ENCODE measurements at places on chromosomes 5 and 9.

DNA sequence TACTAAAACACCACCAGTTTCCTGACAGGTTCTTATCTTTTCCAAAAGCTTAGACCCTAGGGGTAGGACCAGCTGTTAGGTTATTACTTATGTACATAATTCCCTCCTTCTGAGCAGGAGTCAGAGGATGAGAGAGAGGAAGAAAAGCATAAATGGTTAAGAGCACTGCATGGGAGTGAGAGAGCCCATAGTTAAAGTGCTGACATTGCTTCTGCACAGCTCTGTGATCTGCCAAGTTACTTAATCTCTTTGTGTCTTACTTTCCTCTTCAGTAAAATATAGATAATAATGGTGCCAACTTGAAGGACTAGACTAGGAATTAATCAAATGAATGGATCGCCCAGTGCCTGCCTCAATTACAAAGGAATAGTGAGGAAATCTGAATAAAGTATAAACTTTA, 66.4 kb downstream of the NRG2 start:
- no peak for DNase-seq

DNA sequence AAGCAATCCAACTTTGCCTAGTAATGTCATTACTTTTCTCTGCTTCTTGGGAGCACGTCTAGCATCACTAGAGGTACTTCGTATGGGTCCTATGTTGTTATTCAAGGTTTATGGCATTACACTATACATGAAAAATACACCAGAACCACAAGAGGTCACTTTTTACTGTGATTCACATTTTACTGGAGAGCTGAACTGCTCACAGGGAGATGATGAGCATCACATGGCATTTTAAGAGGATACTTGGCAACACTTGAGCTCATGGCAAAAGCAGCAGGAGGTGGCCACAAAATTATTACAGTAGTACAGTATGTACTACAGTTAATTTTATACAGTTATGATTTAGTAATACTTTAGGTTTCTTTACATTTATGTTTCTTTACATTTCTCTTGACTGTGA, 223.4 kb downstream of the PARP8 start:
- no peak for DNase-seq

GRCh38 chr9:27430750-27431535, 93.1 kb upstream of the IFNK start:
- DNase-seq = no peak

DNA sequence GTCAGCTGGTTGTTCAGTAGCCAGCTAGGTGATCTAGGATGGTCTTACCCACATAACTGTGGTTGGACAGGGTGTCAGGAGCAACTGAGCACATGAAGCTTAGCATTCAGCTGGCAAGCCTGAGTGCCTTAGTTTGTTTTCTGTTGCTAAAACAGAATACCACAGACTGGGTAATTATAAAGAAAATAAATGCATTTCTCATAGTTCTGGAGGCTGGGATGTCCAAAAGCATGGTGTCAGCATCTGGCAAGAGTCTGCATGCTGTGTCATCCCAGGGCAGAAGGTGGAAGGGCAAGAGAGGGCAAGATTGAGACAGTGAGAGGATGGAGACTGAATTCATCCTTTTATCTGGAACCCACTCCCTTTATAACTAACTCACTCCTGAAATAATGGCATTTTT, 921.5 kb downstream of the TLE4 start:
- DNase-seq = no peak

DNA sequence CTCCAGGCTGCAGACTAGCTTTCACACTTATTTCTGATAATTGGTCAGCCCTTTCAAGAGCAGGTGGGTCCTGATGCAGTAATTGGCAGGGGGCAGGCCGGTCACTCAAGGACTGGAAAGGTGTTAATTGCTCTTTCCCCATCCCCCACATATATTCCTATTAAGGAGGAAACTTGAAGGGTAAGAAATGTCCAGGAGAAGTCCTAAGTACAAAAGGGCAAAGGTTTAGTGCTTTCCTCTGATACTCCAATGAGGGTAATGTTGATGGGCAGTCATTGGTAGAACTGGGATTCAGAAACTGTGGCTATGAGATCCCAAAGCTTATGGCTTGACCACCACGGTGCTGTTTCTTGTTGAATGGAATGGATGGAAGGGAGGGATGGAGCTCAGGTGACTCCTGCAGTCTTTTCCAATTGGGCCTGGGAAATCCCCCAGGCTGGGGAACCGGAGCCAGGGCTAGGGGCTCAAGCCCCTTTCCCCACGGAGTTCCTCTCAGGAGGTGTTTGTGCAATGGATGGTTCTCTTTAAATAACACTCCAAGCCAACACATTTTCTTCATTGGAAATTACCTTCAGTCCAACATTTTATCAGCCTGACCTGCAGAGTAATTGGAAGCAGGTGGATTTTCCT, 103.2 kb upstream of the ALDH1B1 start:
- DNase-seq = no peak

GRCh38 chr5:116137544-116138378, 52.9 kb downstream of the COMMD10 start:
- DNase-seq = peak; percentile 38

- no peak for DNase-seq
Observed at GRCh38 chr9:33273266-33273971, 8.6 kb downstream of the CHMP5 start.

DNA sequence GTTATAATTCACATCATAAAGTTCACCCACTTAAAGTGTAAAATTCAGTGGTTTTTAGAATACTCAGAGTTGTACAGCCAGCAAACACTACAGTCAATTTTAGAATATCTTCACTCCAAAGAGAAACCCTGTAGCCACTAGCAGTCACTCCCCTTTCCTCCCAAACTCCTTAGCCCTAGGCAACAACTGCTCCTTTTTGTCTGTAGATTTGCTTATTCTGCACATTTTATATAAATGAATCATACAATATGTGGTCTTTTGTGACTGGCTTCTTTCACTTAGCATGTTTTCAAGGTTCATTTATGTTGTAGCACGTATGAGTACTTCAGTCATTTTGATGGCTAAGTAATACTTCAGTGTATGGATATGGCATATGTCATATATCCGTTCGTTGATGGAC, 38.7 kb downstream of the TGFBR1 start:
- DNase-seq = no peak

DNA sequence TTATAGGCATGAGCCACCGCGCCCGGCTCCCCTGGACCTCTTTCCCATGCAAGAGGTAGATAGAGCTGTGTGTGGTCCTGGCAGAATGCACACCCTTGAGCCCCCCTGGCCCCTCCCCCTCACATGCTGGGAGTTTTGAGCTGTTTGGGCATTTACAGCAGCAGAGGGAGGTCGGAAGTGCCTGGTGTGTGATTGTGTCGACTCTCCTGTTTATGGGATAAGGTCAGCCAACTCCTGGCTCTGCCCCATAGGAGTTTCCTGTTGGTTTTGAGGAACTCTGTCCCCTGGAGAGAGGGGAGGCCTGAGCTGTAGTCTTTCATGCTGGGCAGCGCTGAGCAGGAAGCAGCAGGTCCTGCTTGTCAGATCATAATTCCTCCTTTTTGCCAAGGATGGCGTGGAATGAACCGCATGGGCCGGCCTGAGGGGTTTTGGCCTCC, 6.0 kb downstream of the LRRC8A start:
- peak; percentile 89 for DNase-seq

- no peak for DNase-seq
Observed at GRCh38 chr9:4223312-4223833, 76.5 kb downstream of the GLIS3 start.

DNA sequence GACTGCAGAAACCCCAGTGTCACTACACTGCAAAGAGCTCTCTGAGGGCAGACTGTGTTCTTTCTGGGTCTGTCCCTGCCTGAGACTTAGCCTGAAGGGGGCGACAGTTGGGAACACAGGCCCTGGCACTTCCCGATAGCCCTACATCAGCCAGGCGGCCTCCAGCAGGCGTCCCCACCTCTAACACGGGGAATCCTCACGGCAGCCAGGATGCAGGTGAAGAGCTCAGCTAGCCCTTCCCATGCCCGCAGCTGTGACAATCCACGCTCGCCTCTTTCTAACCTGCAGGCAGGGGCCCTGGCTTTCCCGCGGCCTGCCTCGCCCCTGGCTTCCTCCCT, 5.9 kb downstream of the MED22 start:
- DNase-seq = no peak

DNA sequence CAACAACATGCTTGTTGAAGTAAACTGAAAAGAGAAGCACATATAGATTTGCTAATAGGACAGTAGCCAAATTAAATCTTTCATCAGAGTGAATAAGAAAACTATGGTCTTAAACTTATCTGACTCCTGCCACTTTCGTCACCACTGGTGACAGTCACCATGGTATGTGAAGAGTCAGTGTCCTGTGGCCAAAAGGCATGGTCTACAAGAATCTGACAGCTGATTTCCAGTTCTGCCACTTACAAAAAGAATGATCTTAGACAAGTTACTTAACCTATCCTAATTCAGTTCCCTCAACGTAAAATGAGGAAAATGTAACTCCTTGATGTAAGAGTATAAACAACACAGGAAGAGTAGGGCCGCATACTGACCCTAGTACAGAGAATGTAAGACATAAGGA, 102.0 kb downstream of the LPAR1 start:
- no peak for DNase-seq

GRCh38 chr5:132816554-132816953, 3.5 kb downstream of the SOWAHA start:
- no peak for DNase-seq

GRCh38 chr5:95619096-95619495, 791 bp upstream of the GPR150 start:
- no peak for DNase-seq

DNA sequence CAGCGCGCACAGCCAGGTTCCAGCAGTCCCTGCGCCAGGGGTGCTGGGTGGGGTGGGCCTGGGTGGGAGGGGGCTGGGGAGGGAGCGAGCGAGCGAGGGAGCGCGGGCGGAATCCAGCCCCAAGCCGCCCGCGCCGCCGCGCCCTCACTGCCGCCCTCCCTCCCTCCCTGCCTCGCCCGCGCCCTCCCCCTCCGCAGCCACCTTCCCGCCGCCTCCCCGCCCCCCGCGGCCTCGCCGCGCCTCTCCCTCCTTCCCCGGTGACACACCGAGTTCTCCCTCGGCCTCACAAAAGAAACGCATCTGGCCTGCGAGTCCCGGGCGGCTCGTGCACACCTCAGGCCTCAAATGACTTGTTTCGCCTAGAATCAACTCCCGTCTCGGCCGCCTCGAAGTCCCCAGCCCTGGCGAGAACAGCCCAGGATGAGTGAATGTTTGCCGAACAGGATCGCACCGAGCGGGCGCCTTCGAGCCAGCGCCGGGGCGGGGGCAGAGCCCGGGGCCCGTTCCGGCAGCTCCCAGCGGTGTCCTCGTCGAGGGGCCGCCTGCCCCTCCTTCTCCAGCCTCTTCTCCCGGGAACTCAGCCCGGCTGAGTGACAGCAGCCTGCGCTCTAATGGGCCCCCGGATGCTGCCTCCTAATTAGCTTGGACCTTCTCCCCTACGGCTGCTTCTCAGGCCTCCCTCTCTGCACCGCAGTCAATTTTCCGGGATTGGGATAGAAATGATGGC, 371 bp upstream of the PITX1 start:
- DNase-seq = no peak

DNA sequence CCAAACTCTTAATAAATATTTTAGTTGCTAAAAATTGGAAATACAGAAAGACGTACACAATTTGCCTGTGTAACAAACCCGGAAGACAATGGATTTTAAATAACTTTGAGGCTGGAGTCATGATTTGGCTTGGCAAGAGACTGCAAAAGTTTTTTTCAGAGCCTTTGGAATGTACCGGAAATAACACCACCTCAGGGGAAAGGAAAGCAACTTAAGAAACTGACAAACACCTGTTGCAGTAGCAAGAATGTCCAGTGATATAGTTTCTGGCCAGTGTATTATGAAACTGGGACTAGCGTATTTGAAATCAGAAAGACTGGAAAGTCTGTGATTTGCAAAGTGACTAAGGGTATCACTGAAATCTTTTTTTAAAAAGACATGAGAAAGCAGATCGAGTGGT, 842 bp downstream of the MUSK start:
- no peak for DNase-seq

GRCh38 chr9:88590558-88591146, 55.7 kb downstream of the NXNL2 start:
- peak; percentile 27 for DNase-seq

GRCh38 chr5:77981820-77982219, 205.7 kb upstream of the TBCA start:
- DNase-seq = no peak

DNA sequence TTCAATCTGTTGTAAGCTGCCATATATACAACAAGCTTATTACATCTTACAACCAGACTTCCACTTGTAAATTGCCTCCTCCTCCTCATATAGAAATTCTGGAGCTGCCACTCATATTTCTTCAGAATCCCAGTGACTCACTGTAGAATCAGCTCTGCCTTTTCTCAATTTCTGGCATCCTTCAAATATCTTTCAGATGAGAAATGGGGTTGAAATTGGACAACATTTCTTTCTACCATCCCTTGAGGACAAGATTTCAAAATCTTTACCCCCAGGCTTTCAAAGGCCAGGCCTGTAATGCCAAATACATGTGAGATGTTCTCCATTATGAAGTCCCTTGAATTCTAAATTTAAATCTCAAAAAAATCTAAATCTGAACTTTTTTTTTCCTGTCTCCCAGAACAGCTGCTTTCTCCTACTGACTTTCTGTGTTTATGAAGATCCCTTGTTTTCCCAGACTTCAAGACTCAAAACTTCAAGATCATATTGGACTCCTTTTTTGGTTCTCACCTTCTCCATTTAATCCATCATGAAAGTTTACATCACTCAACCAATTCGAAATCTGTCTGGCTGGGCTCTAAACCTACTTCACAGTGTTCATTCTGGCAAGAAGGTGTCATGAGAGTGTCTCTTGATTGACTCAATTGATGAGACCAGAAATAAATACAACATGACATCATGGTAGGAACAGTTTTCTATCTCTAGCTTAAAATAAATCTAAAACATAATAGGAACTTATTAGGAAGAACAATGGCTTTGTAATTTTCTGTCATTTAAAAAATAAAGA, 109.8 kb downstream of the HMHB1 start:
- no peak for DNase-seq

DNA sequence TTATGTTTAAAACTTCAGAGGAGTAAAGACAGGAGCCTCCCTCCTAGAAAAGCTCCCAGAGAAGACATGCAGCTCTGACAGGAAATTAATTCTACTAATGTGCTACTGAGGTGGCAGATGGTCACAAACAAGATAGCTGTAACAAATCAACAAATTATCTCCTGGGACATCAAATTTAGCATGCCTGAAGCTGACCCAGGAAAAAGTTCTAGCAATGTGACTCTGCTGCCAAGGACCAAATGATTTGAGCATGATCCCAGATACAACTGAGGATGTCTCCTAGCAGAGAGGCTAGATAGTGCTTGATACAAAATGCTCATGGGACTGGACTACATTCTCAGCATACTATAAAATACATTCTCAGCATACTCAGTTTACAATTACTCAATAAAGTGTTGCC, 413.5 kb upstream of the SMC2 start:
- no peak for DNase-seq

- DNase-seq = no peak
Observed at GRCh38 chr5:163478126-163478981, 17.9 kb downstream of the HMMR start.

DNA sequence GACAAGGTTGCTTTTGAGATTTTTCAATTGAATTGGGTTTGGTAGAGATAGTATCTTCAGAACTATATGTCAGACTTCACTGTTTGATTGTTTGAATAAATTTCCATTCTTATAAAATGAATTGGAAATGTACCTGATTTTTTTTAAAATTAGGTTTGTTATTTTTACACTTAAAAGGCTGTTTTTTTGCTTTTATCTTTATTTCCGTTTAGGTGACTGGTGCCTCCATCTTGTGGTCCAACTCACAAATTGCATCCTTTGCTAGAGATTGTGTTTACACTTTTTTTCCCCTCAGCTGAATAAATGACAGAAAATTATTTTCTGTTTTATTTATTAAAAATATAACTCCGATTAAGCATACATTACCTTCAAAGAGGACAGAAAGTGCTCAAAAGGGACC, 15.6 kb downstream of the NDUFAF2 start:
- no peak for DNase-seq

All from NT2/D1 (cell line).